ENCODE measurements at places on chromosomes 7 and 10.

DNA sequence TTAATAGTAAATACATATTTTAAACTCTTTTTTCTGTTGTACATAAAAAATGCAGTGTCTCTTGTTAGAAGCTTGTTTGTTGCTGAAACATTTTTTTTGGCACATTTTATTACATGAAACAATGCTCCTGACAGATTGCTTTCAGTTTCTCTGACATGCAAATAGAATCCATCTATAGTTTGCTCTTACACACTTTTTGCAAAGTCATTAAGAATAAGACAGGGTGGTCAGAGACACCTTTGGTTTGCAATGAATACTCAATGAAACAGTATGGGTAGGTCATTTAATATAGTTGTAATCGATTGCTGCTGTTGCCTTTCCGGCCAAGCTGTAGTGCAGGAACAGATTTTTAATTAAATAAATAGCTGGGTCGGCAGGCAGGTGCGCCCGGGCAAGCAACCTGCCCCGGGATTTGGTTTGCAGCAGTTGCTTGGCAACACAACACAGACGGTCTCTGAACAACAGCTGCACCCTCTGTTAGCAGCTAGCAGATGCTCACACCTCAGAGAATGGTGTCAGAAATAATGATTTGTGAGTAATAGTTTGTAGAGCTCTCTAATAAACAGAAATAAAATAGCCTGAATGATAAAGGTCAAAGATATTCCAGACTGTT lies 115.7 kb upstream of the CACNA2D1 start:
- DNase-seq = no peak

- no peak for DNase-seq
These were observed 25.2 kb upstream of the WNT16 start for GRCh38 chr7:121303422-121304101.

DNA sequence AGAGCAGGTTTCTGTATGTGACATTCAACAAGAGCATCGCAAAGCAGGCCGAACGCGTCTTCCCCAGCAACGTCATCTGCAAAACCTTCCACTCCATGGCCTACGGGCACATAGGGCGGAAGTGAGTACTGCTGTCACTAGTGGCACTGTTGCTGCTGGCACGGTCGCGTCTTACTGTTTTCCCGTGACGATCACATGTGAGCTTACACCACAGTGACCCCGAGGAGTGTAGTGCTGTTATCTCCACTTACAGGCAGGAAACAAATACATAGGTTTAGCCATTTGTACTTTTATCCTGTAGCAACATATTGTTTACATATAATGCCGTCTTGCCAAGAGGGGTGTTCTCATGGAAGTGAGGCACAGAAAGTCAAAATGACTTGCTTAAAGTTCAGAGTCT lies 25.4 kb downstream of the FBH1 start:
- no peak for DNase-seq

DNA sequence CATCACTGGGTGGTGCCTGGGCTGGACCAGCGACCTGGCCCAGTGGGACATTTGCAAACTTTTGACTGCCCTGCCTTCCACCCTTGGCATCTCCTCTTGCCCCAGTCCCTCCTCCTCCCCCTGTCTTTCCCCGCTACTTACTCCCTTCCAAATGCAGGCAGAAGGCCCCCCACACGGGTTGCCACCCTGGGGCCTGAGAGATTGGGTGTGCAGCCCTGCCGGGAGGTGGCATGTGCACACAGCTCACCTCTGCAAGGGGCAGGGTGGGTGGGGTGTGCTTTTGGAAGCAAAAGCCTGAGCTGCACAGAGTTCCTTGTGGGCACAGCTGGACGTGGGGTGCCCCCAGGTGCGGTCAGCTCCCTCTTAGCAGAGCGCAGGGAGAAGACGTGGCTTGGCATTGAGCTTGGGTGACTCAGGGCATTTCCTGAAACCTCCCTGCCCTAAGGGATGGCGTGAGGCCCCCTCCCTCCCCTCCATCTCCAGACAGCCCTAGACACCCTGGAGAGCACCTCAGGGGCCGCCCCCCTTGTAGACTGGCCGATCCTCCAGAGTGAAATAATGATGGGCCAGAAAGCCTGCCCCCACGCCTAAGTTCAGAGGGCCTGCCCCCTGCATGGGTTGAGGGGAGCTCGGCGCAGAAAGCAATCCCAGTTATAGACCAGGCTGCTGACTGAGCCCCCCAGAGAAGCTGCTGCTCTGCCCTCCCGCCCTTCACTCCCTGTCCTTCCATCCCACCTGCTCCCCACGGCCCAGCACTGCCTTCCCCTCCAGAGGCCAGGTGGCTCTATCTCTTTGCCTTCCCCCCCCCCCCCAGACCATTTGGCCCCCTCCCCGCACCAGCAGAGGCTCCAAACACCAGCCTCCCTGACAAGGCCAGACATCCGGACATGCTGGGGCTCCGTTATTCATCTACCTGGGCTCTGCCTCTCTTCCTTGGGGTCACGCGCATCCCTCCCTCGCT lies 2.3 kb upstream of the SHH start:
- DNase-seq = no peak

- no peak for DNase-seq
These were observed 43.1 kb downstream of the SYPL1 start for GRCh38 chr7:106068986-106069385.

DNA sequence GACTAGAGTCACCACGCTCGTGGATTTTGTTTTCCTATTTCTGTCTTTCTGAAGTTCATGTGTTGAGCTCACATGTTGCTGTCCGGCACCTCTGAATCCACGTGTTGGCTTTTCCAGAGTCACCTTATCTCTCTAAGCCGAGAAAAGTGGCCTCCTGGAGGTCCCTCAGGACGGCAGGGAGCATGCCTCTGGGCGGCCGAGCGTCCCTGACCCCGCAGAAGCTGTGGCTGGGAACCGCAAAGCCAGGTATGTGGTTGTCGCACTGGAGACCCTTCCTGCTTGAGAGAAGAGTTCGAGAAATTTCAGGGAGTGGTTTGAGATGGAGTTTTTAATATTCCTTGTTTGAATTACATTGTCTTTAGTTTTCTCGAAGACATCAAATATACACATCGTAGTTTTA lies 12.6 kb downstream of the IQCE start:
- DNase-seq = no peak

- DNase-seq = no peak
These were observed 100.3 kb downstream of the STRA8 start for GRCh38 chr7:135333946-135334345.

GRCh38 chr10:12909836-12910185 lies 91.7 kb downstream of the CCDC3 start:
- DNase-seq = no peak

DNA sequence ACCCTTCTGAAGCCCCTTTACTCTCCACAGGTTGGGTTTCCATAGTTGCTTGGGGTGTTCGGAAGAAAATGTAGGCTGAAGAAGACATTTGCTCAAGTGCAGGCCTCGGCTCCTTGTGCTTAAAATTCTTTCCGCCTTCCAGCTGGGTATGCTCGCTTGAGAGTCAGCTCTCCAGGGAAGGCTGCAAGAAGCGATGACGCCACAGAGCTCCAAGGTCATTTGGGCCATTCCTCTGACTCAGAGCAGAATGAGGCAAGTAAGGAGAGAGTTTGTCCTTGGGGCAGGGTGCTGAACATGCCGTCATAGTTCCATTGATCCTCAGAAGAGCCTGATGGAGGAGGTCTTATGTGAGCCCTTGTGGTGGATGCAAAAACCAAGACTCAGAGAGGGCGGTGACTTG lies 27.4 kb upstream of the HSPA12A start:
- DNase-seq = no peak

GRCh38 chr7:138127996-138128395 lies 51.7 kb downstream of the AKR1D1 start:
- DNase-seq = no peak

DNA sequence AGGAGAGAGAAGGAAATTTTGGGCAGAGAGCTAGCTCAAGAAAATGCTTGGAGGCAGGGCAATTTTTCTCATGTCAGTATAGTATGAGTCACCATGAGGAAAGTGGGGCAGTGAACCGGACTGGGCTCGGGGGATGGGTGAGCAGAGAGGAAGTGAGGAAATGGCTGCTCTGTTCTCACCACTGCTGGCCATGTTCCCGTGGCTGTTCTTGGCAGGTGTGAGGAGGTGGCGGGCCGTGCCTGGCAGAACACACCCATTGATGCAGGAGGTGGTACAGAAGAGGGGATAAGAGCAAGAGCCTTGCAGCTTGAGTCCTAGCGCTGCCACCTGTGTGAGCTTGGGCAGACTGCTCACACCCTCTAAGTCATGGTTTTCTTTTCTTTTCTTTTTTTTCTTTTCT lies 304.4 kb upstream of the LYZL1 start:
- DNase-seq = no peak

DNA sequence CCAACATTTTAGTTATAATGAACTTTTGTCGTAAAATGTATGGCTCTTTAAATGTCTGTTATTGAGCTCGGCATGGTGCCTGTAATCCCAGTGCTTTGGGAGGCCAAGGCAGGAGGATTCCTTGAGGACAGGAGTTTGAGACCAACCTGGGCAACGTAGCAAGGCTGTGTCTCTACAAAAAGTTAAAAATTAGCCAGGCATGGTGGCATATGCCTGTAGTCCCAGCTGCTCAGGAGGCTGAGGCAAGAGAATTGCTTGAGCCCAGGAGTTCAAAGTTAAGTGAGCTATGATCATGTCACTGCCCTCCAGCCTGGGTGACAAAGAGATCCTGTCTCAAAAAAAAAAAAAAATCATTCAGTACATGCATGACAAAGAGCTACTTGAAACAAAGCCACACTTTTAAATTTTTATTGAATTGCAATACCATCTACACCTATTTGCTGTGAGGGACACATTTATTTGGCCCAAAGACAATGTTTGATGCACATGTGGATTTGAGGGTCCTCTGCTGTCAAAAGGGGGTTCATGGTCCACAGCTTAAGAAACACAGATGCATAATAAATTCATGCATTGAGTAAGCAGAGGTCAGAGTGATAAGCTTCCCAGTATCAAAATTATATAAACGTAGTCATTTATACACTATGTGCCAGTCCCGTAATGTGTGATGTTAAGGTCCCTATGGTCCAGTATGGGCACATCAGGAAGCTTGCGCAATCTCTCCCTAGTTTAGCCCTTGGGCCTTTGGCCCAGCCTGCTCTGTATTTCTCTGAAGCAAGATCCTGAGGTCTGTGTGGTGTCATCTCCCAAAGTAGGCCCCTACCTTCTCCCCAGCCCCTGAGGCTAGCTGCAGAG lies 4.4 kb upstream of the MALSU1 start:
- DNase-seq = no peak

- no peak for DNase-seq
These were observed 12.3 kb downstream of the STAMBPL1 start for GRCh38 chr10:88892222-88892967.

GRCh38 chr10:86486856-86487255 lies 34.7 kb downstream of the WAPL start:
- no peak for DNase-seq

Data from stimulated activated CD8-positive, alpha-beta memory T cell treated with anti-CD3 and anti-CD28 coated beads, Interleukin-4, amount 100 ng/mL, for 1 hour (primary cell).